ENCODE measurements at places on chromosomes 5 and 9.

- DNase-seq, result no peak
Observed at GRCh38 chr5:150389531-150390266, 23.0 kb downstream of the CD74 start.

- DNase-seq, result no peak
Observed at GRCh38 chr9:74205056-74205455, 292.1 kb upstream of the RORB start.

DNA sequence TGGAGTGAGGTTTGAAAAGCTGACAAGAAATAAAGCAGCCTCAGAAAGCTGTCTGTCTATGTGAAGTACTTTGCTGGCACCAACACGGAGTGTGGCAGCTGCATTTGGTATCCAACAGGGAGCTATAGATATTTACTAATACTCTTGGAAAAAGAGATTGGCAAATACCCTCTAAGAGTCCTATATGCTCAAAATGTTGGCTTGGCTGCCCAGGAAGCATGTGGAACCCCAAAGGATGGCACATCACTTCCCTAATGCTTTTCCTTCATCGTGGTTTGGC, 398.3 kb downstream of the TLE4 start:
- no peak for DNase-seq

- DNase-seq, result no peak
Observed at GRCh38 chr9:135973277-135974219, 12.4 kb upstream of the UBAC1 start.

DNA sequence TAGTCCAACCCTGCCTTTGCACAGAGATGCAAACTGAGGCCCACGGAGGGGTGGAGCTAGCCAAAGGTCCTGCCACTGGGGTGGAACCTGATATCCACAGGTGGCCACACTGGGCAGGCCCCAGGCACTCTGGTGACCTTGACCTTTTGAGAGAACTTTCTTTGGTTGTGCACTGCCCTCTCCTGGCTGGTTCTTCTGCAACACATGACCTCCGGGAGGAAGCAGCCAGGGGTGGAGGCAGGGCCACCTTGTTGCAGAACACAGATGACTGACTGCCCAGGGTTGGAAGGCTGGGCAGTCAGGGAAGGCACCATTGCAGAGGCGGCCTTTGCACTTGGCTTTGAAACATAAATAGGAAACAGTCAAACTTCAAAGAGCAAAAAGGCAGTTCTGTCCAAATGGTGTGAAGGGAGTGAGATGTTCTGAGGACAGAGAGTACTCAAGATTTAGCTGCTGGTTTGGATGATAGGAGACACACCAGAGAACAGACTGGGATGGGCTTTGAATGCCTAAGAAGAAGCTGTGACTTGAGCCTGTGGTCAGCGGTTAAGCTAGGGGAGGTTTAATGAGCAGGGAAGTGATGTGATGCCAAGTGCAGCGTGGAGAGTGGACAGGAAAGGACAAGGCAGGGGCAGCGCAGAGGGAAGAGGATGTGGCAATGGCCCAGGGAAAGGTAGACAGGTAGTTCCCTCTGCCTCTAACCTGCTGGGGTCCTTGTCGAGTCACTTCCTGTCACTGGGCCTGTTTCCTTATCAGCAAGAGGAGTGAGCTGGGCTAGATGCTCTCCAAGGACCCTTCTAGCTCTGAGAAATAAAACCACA, 6.8 kb upstream of the TCOF1 start:
- DNase-seq, result peak; percentile 27
